ENCODE measurements at places on chromosomes 3 and 15. TPM values are rescaled to one million over a fixed set of nuclear protein-coding genes. Genes with fewer than 3 reads are reported as not detected.

TM4SF4 gene
- not detected for total RNA-seq

GOLGA8G gene
- not detected for total RNA-seq

ANKDD1A gene
- 11.7 TPM for total RNA-seq

CIB2 gene
- 2.7 TPM for total RNA-seq

GCNT3 gene
- total RNA-seq: not detected

Measured in pericardium fibroblast (primary cell).